ENCODE measurements at places on chromosomes 11 and 22.
A peak's percentile ranks its signal among the peaks of the same experiment; 100 is the strongest.

GRCh38 chr11:60902625-60903024 is 3.8 kb downstream of the PRPF19 start:
- DNase-seq, result no peak

DNA sequence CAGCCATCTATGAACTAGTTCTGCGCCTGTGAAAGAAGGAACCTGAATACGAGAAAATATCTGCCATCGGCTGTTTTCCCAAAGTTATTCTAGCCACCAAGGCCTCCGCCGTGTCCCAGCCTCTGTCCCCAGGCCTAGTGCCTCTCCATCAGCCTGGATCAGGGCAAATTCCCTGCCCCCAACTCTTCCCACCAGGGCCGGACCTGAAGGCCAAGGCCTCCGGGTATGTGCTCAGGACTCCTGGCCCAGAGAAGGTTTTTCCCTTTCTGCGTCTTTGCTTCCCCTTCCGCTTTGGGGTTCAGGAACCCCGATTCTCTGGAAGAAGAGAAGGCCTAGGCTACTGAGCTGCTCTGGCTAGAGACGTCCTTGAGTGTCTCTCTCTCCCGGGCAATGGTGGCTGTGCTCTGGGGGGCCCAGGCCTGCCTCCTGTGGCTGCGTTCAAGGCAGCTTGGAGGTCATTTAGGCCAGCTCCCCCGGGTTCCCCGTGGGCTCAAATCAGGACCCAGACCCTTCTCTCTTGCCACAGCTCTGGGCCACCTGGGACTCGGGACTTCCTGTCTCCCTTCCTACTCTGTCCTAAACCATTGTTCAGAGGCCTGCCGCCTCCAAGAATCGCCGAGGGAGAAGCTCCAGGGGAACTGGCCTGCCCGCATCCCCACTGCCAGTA is 1.6 kb downstream of the ALX4 start:
- DNase-seq, result no peak

DNA sequence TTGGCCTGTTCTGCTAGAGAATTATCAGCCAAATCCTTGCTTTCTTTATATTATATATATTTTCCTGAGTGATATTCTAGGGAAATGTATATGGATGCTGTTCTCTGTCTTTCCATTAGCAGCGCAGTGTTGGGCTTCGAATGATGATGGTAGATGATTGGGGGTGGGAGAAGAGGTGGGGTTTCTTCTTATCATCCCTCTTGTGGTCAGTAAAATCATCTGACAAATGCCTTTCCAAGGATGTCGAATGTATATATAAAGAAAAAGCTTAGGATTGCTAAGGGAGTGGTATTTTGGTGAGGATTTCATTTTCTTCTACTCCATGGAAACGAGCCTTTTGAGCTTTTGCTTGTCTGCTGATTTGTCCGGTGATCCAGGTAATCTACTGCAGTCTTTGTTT is 48.9 kb downstream of the ARHGEF12 start:
- DNase-seq, result no peak

- DNase-seq, result no peak
Measured at GRCh38 chr11:46064221-46064620, 57.0 kb downstream of the PHF21A start.

GRCh38 chr22:44453441-44454112 is 44.5 kb downstream of the RTL6 start:
- DNase-seq, result no peak

DNA sequence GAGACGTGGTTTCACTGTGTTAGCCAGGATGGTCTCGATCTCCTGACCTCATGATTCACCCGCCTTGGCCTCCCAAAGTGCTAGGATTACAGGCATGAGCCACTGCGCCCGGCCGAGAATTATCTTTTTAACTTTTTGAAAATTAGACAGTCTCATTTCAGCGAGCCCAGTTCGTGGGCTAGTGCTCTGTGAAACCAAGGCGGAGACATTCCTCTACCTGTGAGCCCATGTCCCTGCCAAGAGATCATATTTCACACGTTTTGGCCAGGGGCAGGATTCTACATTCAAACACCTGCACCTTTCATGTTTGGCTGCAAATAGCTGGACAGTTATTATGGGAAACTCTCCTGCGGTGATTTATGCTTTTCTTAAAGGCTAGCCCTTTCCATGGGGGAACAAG is 60.3 kb downstream of the IRAG1 start:
- DNase-seq, result no peak

DNA sequence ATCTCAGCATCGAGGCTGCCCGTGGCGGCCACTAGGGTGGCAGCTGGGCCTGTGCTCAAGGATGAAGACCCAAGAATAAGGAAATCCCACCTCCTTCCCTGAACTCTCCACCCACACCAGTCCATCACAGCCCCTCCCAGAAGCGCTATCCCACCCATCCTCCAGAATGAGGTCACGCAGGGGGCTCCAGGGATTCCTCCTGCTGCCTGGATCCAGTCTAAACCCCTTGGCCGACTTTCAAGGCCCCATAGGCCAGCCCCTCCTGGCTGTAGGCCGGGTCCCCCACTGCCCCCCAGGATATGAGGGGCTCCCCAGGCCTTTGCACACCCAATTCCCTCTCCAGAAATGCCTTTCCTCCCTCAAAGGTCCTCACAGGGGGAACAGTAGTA is 19.0 kb upstream of the SCGB1A1 start:
- DNase-seq, result no peak

GRCh38 chr11:117771841-117772240 is 25.2 kb downstream of the DSCAML1 start:
- DNase-seq, result no peak

DNA sequence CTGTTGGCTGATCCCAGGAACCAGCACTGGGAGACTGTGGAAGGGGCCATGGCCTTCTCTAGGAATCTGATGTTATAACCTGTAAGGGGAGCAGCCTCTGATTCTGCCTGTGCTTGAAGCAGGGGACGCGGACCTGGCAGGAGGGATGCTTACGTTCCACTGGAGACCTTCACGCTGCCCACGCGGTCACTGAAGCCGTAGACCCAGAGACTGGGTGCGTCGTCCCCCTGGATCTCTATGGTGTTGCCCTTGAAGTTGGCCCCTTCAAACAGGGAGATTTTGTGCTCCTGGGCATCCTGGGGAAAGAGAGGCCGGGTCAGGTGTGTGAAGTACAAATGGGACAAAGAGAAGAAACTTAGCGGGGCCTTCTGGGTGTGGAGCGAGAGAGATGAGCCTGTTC is 11.8 kb upstream of the TPST2 start:
- DNase-seq, result no peak

- peak; percentile 2 for DNase-seq
Measured at GRCh38 chr11:102347462-102348370, 702 bp downstream of the BIRC2 start.

GRCh38 chr11:35232891-35233330 is 93.9 kb downstream of the CD44 start:
- no peak for DNase-seq

GRCh38 chr11:104858882-104859775 is 39.1 kb downstream of the CASP12 start:
- no peak for DNase-seq

- no peak for DNase-seq
Measured at GRCh38 chr11:104968856-104969776, 742 bp upstream of the CASP4 start.

- DNase-seq, result no peak
Measured at GRCh38 chr11:64545619-64546018, 45.4 kb upstream of the SLC22A12 start.

GRCh38 chr11:19242179-19242932 is 1.6 kb upstream of the E2F8 start:
- DNase-seq, result no peak

- no peak for DNase-seq
Measured at GRCh38 chr22:35230417-35230816, 26.9 kb upstream of the HMGXB4 start.

DNA sequence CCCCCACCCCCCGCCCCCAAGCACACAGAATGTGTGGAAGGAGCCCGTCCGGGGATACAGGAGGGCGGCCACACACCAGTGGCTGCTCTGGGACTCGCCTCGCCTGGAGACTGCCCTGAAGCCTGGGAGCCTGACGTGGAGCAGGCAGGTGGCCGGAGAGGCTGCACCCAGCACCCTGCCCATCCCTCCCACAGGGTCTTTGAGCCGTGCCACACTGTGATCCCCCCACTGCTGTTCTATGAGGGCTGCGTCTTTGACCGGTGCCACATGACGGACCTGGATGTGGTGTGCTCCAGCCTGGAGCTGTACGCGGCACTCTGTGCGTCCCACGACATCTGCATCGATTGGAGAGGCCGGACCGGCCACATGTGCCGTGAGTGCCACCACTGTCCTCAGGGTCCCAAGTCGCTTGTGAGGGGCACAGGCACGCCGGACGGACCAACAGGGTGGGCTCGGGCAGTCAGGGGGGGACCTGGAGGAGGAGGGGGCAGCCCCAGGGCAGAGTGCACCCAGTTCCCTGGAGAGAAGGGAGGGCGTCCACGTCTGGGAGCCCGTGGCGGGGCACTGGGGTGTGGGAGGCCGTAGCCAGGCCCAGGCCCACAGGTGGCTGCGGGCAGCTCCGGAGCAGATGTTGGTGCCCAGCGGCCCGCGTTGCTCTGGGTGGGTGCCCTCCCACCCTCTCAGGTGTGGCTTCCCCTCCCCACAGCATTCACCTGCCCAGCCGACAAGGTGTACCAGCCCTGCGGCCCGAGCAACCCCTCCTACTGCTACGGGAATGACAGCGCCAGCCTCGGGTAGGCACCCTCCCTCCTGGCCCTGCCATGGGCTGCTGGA is 27.0 kb upstream of the MUC5B start:
- DNase-seq, result no peak

DNA sequence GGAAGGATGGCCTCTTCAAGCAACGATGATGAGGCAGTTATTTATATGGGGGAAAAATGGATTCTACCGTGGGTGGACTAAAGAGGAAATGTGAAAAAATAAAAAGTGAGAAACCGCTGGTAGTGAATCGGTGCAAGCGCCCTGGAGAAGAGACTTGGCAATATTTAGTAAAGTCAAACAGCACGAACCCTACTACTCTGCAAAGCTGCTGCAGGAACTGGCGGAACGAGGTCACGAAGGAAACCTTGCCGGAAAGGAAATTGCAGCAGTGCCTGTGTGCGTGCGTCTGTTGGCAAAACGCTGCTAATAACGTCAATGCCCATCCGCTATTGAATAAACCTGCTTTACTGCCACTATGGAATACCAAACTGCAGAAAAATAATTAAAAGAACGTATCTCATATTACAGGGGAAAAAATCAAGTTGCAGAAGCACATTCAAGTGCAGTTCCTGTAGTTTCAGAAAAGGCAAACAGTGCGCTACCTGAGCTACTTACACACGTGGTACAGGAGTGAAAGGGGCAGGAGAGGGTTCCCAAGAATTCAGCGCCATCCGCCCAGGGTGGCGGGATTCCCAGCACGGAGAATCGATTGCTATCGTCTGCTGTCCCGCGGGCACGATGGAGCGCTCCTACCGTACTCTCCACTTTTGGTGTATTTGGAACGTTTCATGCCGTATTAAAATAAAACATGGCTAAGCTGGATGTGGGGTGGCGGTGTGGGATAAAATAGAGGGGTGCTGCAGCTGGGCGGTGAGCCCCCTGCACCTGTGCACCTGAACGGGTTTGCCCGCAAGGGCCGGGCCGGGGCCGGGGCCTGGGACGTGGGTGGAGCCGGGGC is 585 bp upstream of the NADSYN1 start:
- DNase-seq, result no peak

DNA sequence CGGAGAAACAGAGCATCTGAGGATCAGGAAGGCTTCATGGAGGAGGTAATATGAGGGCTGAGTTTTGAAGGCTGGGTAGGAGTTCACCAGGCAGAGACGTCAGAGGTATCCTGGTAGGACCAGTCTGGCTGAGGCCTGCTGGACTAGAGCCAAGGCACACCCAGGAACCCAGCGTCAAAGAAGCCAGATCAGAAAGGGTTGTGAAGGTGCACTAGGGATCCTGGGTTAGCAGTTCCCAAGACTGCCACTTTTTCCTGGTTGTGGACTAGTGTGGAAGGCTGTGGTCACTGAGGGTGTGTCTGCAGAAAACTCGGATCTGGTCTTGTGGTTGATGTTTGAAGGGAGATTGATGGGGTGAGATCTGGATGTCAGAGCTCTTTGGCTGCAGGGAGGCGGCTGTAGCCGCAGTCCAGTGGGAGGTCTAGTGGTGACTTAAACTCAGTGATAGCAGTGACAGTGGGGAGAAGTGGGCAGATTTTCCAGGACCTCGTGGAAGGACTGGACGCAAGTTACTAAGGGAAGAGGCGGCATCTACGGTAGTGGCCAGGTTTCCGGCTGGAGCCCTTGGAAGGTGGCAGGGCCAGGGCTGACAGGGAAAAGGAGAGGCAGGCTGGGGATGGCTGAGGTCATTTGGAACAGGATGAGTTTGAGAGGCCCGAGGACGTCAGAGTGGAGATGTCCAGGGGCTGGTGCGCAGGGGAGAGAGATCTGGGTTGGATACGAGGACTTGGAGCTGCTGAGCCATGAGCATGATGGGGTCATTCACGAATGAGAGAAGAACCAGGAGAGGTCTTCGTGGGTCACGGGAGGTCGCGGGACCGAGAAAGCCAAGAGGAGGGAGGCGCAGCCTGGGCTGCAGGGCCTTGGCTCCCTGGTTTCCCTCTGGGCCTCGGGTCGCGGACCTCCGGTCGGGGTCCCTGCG is 10.9 kb downstream of the RELA start:
- DNase-seq, result no peak

GRCh38 chr11:105367129-105367528 is 227.6 kb upstream of the CARD18 start:
- DNase-seq, result no peak

DNA sequence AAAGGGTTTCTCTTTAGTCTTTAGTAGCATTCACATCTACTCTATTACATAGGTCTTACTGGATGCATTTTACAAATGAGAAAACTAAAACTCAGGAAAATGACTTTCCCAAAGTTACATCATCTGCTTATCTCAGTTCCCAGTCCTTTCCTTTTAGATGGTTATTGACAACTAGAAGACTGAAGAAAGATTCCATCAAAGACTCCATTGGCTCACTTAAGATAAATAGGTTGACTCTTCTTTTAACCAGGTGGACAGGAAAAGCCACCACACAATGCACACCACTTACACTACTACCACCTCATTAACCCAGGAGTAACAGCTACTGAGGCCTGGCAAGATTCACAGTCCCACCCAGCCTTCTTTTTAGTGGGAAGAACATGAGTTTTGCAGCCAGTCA is 123.6 kb downstream of the TRIM44 start:
- DNase-seq, result no peak

DNA sequence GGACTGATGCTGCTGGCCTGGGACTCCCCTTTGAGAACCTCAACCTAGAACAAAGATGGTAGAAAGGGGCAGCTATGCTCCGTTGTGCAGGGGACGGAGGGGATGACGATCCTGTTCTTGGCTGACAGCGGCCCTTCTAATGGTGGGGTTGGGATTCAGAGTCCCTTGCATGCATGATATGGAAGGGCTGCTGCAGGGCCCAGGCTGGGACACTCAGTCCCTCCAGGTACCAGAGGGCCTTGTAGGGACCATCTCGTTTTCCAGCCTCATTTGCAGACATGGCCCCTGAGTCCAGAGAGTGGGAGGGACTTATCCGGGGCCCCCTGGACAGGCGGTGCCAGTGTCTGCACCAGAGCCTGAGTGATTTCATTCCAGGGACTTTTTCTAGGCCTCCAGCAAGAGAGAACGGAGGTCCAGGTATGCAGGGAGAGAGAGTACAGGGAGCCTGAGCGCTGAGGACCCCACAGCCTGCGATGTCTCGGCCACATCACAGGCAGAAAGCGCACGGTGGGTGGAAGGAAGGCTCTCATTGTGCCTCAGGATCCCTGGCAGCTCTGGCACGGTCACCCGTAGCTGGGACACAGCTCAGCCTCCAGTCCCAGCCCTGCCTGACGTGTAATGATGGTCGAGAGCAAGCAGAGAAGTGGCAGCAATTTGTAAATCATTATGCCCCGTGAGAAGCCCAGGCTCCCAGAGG is 860.8 kb downstream of the TBC1D22A start:
- no peak for DNase-seq
